ENCODE measurements at places on chromosomes 11 and 22. TPM values are rescaled to one million over a fixed set of nuclear protein-coding genes. Genes with fewer than 3 reads are reported as not detected.
A peak's percentile ranks its signal among the peaks of the same experiment; 100 is the strongest.

MYBPC3 gene
- 0.46 TPM for total RNA-seq

OR2AT4 gene
- total RNA-seq, result not detected

USH1C gene
- not detected for total RNA-seq

MFRP gene
- not detected for total RNA-seq

LRRN4CL gene
- total RNA-seq, result 0.17 TPM

IRAG1 gene
- not detected for total RNA-seq

MRGPRX4 gene
- total RNA-seq, result not detected

PRODH gene
- not detected for total RNA-seq

PATE4 gene
- not detected for total RNA-seq

- H3K4me3 ChIP-seq, result no peak overlapping the region
- peaks cover 73% of the 10 kb centered on the region for H3K36me3 ChIP-seq
- H3K4me1 ChIP-seq, result peaks cover 18% of the 10 kb centered on the region
Observed at GRCh38 chr11:57680552-57680874, 12.6 kb downstream of the ZDHHC5 start.

- H3K4me1 ChIP-seq, result peaks cover 22% of the 10 kb centered on the region
- H3K27ac ChIP-seq, result no peak overlapping the region
- H3K27me3 ChIP-seq, result peaks cover 8% of the 10 kb centered on the region
Observed at GRCh38 chr11:45182902-45183301, 36.5 kb downstream of the PRDM11 start.

GRCh38 chr11:71399341-71399740 is 48.9 kb downstream of the DHCR7 start:
- H3K36me3 ChIP-seq, result no peaks in the 10 kb centered on the region
- no peaks in the 10 kb centered on the region for H3K27me3 ChIP-seq
- no peak for DNase-seq
- no peaks in the 10 kb centered on the region for H3K4me1 ChIP-seq
- H3K4me3 ChIP-seq, result no peak overlapping the region
- no peak overlapping the region for H3K27ac ChIP-seq

DNA sequence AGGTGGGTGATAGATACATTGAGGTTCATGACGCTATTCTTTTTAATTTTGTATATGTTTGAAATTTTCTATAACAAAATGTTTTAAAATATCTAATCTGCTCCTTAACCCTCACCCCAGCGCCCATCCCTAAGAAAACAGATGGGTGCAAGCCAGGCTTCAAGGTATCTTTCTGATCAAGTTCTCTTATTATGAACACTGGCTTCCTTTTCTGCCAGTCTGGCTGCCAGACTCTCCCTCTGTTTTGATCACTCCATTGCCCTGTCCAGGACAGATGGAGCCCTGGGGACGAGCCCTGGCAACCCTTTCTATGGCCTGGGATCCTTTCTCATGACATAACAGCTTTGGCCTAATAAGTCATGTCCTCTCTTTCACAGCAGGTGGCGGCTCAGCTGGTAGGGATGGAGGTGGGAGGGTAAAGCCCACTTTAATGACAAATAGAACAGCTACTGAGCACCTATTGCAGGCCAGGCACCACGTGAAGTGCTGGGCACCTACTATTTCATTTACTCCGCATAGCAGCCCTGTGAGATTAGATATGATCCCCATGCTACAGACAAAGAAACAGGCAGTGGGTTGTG is 38.4 kb downstream of the DRD2 start:
- H3K27ac ChIP-seq, result no peak overlapping the region
- no peaks in the 10 kb centered on the region for H3K36me3 ChIP-seq
- H3K4me3 ChIP-seq, result no peak overlapping the region
- H3K4me1 ChIP-seq, result no peaks in the 10 kb centered on the region
- H3K27me3 ChIP-seq, result peaks cover 10% of the 10 kb centered on the region
- no peak for DNase-seq

GRCh38 chr11:32325187-32325586 is 110.2 kb downstream of the WT1 start:
- no peaks in the 10 kb centered on the region for H3K4me1 ChIP-seq
- H3K27me3 ChIP-seq, result peaks cover 2% of the 10 kb centered on the region
- no peak for DNase-seq
- H3K27ac ChIP-seq, result no peak overlapping the region

- peak within 1 kb of the TSS; percentile 96 for H3K4me3 ChIP-seq
- DNase-seq, result peak; percentile 84
Observed at GRCh38 chr11:64743591-64744543, at the start of gene RASGRP2. Gene RASGRP2 (minus strand): TSS chr11:64744142. CDS start chr11:64742866, 1,276 bp downstream.

DNA sequence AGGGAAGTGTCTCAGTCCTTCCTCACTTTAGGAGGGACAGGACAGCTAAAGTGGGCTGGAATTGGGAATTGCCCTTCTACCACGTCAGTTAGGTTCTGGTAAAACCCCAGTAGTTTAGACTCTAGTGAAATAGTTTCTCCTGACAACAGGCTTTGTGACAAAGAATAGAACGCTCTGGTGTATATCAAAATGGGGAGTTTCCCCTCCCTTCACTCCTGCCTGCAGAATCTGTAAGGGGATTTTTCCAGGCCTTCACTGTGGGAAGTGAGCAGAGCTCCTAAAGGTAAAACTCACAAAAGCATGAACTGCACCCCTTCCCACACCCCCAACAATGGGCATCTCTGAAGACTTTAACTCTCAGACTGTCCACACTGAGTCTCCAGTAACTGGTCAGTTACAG is 460.9 kb upstream of the LRRC4C start:
- no peak overlapping the region for H3K27ac ChIP-seq
- H3K27me3 ChIP-seq, result no peaks in the 10 kb centered on the region
- no peak for DNase-seq
- H3K36me3 ChIP-seq, result no peaks in the 10 kb centered on the region
- H3K4me1 ChIP-seq, result no peaks in the 10 kb centered on the region

- H3K27ac ChIP-seq, result no peak overlapping the region
- H3K4me3 ChIP-seq, result no peak overlapping the region
- H3K27me3 ChIP-seq, result peaks cover 3% of the 10 kb centered on the region
- no peak for DNase-seq
Observed at GRCh38 chr11:116086426-116086825, 582.2 kb upstream of the CADM1 start.

DNA sequence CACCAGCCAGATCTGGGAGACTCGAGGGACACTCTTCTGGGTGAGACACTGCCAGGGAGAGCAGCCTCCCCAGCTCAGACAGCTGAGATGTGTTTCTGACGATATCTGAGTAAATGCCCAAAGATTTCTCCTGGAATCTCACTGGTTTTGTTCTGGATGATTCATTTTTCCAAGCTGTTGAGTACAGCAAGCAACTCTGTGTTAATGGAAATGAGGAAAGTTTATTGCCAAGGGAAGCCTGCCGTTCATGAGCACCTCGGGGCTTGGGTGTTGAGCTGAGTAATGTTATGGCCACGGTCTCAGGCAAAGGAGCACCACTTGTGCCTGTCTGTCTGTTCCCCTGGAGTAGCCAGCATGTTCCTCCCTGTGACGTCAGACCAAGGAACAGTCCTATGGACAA is 1132.4 kb downstream of the BRD1 start:
- H3K36me3 ChIP-seq, result no peaks in the 10 kb centered on the region
- H3K27ac ChIP-seq, result no peak overlapping the region
- no peaks in the 10 kb centered on the region for H3K27me3 ChIP-seq
- H3K4me1 ChIP-seq, result no peaks in the 10 kb centered on the region
- no peak for DNase-seq

GRCh38 chr11:84518631-84519183 is 1108.4 kb downstream of the DLG2 start:
- DNase-seq, result no peak
- no peak overlapping the region for H3K27ac ChIP-seq
- no peak overlapping the region for H3K4me3 ChIP-seq
- no peaks in the 10 kb centered on the region for H3K36me3 ChIP-seq
- H3K4me1 ChIP-seq, result no peaks in the 10 kb centered on the region

DNA sequence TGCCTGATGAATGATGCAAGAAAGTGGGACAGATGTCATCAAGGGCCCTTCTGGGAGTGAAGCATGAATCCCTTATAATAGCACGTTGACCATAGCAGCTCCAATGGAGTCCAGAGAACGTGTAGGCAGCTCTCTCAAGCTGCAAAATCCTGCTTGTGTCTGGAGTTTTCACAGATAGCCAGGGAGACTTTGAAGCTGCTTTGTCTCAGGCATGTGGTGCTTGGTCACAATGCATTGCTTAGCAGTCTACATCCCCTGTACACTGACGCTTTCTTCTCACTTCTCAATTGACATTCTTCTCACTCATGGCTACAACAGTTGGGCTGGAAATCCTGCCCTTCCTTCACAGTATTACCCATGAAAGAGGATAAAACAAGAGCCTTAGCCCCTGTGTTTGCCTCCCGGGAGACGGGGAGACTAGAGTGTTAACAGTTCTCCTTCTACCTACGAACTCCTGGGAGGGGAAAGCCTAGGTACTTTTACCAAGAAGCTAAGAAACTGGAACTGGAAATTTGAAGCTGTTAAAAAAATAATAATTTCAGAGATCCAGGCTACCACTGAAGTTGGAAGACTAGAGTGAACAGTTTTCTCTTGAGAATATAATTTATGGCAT is 20.7 kb upstream of the MMP7 start:
- no peak overlapping the region for H3K27ac ChIP-seq
- H3K36me3 ChIP-seq, result no peaks in the 10 kb centered on the region
- peaks cover 46% of the 10 kb centered on the region for H3K4me1 ChIP-seq

- DNase-seq, result no peak
- H3K4me1 ChIP-seq, result no peaks in the 10 kb centered on the region
- no peaks in the 10 kb centered on the region for H3K27me3 ChIP-seq
- H3K4me3 ChIP-seq, result no peak overlapping the region
- no peak overlapping the region for H3K27ac ChIP-seq
Observed at GRCh38 chr11:1072116-1072820, 2.4 kb upstream of the MUC2 start.

DNA sequence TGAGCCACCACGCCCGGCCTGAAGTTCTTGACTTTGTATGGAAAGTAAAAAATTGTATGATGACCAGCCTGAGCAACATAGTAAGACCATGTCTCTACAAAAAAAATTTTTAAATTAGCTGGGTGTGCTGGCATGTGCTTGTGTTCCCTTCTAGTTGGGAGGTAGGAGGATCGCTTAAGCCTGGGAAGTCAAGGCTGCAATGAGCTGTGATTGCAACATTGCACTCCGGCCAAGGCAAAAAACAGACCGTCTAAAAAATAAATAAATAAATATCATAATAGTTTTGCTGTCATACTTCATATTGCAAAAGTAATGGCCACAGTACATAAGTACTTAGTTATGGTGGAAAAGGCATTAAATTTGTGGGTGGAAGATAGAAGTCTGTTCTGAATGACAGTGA is 3.4 kb downstream of the AGBL2 start:
- H3K4me1 ChIP-seq, result peaks cover 11% of the 10 kb centered on the region
- no peaks in the 10 kb centered on the region for H3K27me3 ChIP-seq
- H3K36me3 ChIP-seq, result peaks cover 11% of the 10 kb centered on the region
- H3K27ac ChIP-seq, result no peak overlapping the region
- no peak overlapping the region for H3K4me3 ChIP-seq

DNA sequence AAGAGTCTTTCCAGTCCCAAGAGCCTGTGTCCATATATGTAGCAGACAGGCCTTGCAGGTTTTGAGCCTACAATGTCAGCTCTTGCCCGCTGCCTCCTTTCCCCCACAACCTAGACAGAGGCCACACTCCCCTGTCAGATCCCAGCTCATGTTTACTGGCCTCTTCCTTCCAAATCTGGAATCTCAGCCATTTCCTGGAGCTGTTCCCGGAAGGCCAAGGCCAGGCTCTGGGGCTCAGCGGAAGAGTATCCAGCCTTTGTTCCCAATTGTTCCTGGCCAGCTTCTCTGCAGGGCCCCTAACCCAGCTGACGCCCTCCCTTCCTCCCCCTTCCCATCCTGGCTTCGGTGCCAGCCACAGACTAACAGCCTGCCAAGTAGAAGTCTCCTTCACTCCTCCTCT is 1.0 kb upstream of the ROBO4 start:
- no peak overlapping the region for H3K4me3 ChIP-seq
- H3K27ac ChIP-seq, result no peak overlapping the region
- H3K27me3 ChIP-seq, result peaks cover 24% of the 10 kb centered on the region

DNA sequence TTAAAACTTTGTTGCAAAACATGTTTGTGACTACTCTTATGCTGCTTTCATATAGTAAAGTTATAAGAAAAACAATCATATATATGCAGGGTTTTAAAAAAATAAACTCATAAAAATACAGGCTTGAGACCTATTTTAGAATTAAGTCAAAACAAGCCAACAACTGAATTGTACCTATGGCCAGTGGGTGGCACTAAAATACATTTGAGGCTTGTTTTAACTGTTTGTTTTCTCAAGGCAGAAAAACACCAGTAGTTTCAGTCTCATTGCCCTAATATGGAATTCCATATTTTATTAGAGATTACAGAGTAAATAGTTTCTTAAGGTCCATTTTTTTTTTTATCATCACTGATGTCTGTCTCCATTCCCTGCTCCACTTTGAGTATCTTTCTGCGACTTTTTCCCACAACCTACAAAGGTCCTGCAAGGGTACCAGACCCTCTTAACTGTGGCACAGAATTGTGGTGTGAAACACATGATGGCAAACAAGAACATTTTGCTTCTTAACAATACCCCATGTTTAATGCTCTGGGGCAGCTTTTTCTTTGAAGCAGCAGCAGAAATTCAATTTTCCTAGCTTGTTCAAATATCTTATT is 8.5 kb upstream of the CCDC89 start:
- peaks cover 1% of the 10 kb centered on the region for H3K4me1 ChIP-seq
- H3K36me3 ChIP-seq, result no peaks in the 10 kb centered on the region
- no peak overlapping the region for H3K4me3 ChIP-seq
- H3K27ac ChIP-seq, result no peak overlapping the region
- H3K27me3 ChIP-seq, result peaks cover 3% of the 10 kb centered on the region
- DNase-seq, result no peak

DNA sequence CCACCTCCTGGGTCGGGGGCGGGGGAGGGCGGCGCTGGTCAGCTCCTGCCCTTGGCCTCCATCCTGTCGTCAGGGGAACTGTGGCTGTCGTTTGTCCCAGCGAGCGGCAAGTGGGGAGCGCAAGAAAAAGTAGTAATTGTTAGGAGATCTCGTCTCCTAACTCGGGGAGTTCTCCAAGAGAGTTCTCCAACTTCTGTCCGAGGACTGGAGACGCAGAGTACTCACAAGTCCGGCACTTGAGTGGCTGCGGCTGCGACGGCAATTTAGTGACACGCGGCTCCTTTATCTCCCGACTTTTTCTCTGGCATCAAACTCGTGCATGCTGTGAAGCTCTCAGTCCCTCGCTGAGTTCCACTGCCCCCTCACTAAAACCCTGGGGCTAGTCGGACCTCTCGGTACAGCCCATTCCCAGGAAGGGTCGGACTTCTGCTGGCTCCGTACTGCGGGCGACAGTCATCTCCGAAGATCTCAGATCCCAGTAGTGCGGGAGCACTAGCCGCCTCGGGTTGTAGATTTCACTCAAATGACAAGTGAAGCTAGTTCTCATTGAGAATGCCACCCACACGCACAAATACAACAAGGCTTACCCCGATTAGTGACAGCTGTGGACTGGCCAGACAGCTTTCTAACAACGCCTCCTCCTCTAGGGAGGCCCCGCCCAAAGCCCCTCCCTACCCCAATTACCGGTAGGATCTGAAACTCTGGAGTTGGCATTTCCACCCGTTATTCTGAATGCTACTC is at the start of gene PGR:
Gene PGR, minus strand, starts transcription at position 611 of the 741 bp plus-strand sequence. CDS start 743 bp downstream, outside the sequence.
- no peak for DNase-seq
- H3K27me3 ChIP-seq, result peaks cover 45% of the 10 kb centered on the region
- no peak within 1 kb of the TSS for H3K27ac ChIP-seq
- peaks cover 7% of the 10 kb centered on the region for H3K4me1 ChIP-seq
- H3K36me3 ChIP-seq, result no peaks in the 10 kb centered on the region

- no peak overlapping the region for H3K27ac ChIP-seq
- no peak for DNase-seq
- no peaks in the 10 kb centered on the region for H3K4me1 ChIP-seq
- no peaks in the 10 kb centered on the region for H3K36me3 ChIP-seq
Observed at GRCh38 chr11:15034687-15035267, 38.6 kb upstream of the CALCB start.

GRCh38 chr11:78564490-78565467 is 9.9 kb downstream of the NARS2 start:
- H3K4me1 ChIP-seq, result peaks cover 37% of the 10 kb centered on the region
- H3K27ac ChIP-seq, result no peak overlapping the region
- H3K36me3 ChIP-seq, result peaks cover 43% of the 10 kb centered on the region
- no peaks in the 10 kb centered on the region for H3K27me3 ChIP-seq
